ENCODE measurements at places on chromosomes 5 and 9.

- DNase-seq = no peak
Observed at GRCh38 chr9:130268521-130269211, 3.1 kb downstream of the HMCN2 start.

DNA sequence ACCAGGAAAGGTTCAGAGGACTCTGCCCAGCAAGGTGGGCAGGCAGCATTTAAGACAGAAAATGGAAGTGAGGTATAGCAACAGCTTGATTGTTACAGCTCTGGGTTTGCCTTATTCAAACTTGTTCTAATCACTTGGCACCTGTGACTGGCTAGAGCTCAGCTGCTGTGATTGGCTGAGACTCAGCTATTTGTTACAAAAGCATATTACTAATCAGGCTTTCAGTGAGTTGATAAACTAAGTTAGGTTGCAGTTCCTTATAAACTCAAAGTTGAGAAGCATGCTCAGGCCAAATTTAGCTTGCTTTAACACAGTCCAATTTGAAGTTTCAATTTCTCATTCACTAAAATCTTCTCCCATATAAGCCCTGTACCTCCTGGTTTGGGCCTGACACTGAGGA lies 56.3 kb downstream of the GDA start:
- DNase-seq = no peak

DNA sequence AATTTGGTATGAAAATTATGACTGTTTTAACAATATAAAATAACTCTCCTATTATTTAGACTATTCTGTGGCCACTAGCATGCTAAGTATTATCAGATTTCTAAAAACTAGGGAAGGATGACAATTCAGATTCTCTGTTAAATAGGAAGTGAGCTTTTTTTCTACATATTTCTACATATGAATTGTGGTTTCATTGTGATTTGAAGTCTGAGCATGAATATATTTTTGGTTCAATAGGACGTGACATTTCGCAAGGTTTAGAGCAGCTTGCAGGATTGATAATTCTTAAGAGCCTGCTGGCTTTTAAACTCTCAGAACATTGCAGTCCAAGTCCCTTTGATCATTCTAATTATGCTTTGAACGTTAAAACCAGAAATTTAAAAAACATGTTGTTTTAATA lies 82.9 kb downstream of the ADGRV1 start:
- no peak for DNase-seq

GRCh38 chr5:98416541-98416940 lies 356.9 kb upstream of the RGMB start:
- no peak for DNase-seq

- DNase-seq = no peak
Observed at GRCh38 chr5:107384256-107384655, 286.5 kb downstream of the EFNA5 start.

GRCh38 chr5:67021031-67021430 lies 175.6 kb downstream of the CD180 start:
- DNase-seq = no peak

GRCh38 chr5:78540335-78541085 lies 108.1 kb downstream of the LHFPL2 start:
- DNase-seq = no peak

DNA sequence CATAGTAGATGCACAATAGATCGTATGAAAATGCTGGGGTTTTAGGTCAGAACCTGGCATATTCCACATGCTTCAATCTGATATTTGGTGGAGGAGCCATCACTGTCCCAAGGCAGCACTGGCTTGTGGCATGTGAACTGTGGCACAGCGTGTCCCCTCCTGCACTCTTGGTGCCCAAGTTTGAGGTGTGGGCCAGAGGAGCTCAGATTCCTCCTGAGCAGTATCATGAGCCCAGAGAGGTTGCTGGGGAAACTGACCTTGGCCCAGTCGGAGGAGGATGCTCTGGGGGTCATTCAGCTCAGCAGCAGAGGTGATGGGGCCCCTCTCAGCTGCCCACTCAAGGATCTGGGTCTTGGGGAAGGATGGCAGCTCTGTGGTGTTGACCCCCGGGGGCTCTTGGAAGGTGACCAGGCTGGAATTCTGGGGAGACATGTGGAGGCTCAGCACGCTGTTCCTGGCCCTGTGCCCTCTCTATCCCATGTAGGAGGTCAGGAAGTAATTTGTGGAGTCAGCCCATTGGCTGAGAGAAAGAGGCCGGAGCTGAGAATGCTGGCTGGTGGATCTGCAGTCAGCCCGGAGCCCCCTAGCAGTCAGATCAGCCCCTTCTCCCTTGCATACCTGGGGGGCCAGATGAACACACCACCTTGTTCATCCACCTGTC lies 23.7 kb downstream of the FPGS start:
- no peak for DNase-seq

DNA sequence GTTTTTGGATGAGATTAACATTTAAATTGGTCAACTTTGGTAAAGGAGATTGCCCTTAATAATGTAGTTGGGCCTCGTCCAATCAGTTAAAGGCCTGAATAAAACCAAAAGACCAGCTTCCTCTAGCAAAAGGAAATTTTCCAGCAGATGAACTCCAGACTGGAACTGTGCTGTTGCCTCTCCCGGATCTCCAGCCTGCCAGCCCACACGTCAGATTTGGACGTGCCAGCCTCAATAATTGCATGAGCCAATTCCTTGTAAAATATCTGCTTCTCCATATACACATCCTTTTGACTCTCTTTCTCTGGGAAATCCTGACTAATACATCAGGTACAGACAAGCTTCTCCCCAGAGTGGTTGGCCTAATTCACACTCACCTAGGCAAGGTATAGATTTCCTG lies 175.8 kb upstream of the ADCY2 start:
- DNase-seq = no peak

- DNase-seq = peak; percentile 65
Observed at GRCh38 chr5:135462304-135462703, 10.2 kb upstream of the TIFAB start.

DNA sequence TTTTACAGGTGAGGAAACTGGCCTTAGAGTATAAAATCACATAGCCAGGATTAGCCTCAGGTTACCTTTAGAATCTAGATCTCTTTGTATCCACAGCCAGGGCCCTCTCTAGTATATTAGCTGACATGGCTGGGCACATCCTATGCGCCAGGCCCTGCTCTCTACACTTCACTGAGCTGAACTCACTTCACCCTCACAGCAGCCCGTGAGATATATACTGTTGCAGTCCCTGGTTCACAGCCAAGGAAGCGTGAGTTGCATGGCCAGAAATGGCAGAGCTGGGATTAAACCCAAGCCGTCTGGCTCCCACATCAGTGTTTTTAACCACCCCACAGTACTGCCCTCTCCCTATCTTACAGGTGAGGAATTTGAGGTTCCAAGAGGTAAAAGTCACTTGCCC lies 58.4 kb downstream of the DAB2IP start:
- peak; percentile 58 for DNase-seq

- no peak for DNase-seq
Observed at GRCh38 chr5:50318220-50318619, 122.9 kb downstream of the EMB start.

DNA sequence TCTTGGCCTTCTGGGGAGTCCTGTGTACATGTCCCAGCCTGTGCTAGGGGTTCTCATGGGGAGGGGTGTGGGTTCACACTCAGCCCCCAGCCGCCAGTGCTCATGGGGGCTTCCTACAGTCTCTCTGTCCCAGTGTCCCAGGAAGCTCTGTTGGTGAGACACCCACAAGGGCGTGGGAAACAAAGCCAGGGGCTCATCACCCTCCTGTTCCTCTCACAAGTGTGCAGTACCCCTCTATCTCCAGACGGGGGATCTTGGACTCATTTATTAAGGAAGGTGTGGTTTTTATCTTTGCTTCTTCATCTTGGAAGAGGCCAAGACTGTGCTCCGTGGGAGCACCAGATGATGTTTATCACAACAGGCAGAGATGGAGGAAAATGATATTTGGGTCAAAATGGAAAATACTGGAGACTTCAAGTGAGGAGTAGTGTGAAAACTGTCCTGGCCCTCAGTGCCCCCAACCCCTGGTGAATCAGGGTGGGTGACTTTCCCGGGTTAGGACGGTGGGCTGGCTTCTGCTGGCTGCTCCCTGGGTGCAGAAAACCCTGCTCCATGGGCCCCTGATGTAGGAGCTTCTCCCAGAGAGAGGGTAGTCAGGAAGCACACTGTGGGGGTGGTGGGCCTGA lies 15.2 kb downstream of the TMEM171 start:
- no peak for DNase-seq

DNA sequence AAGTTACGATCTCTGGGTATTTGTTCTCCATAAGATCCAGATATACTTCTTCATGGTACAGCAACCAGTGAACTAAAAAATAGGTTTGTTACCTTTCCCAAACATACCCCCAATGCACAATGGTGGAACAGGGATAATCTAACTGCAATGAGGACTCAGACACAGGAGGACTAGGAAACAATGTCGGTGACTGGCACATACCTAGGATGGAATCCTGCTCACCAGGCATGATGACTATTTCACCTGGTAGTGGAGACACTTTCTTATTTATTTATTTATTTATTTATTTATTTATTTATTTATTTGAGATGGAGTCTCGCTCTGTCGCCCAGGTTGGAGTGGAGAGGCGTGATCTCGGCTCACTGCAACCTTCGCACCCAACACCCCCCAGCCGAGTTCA lies 159.9 kb upstream of the CCNH start:
- no peak for DNase-seq

- DNase-seq = no peak
Observed at GRCh38 chr9:86301686-86302085, 19.3 kb upstream of the ISCA1 start.

- no peak for DNase-seq
Observed at GRCh38 chr9:111637421-111637950, 6.4 kb downstream of the DNAJC25 start.
